ENCODE measurements at places on chromosomes 6 and 20. TPM values are rescaled to one million over a fixed set of nuclear protein-coding genes. Genes with fewer than 3 reads are reported as not detected.

GRCh38 chr20:34705008-34705396 lies 858 bp downstream of the TP53INP2 start:
- no peak for DNase-seq
- H3K27ac ChIP-seq, result peak overlapping the region; percentile 99
- peak overlapping the region; percentile 88 for H3K4me3 ChIP-seq
- peaks cover 32% of the 10 kb centered on the region for H3K4me1 ChIP-seq
- no peaks in the 10 kb centered on the region for H3K27me3 ChIP-seq

- H3K36me3 ChIP-seq, result no peaks in the 10 kb centered on the region
- H3K27me3 ChIP-seq, result no peaks in the 10 kb centered on the region
- H3K27ac ChIP-seq, result no peak overlapping the region
- peak; percentile 87 for DNase-seq
Observed at GRCh38 chr6:36851149-36851614, 11.9 kb upstream of the CPNE5 start.

- peaks cover 48% of the 10 kb centered on the region for H3K4me1 ChIP-seq
- peak overlapping the region; percentile 76 for H3K27ac ChIP-seq
- H3K36me3 ChIP-seq, result no peaks in the 10 kb centered on the region
- no peaks in the 10 kb centered on the region for H3K27me3 ChIP-seq
- DNase-seq, result peak; percentile 84
- H3K4me3 ChIP-seq, result no peak overlapping the region
Observed at GRCh38 chr20:59748619-59749191, 144.4 kb downstream of the PHACTR3 start.

DNA sequence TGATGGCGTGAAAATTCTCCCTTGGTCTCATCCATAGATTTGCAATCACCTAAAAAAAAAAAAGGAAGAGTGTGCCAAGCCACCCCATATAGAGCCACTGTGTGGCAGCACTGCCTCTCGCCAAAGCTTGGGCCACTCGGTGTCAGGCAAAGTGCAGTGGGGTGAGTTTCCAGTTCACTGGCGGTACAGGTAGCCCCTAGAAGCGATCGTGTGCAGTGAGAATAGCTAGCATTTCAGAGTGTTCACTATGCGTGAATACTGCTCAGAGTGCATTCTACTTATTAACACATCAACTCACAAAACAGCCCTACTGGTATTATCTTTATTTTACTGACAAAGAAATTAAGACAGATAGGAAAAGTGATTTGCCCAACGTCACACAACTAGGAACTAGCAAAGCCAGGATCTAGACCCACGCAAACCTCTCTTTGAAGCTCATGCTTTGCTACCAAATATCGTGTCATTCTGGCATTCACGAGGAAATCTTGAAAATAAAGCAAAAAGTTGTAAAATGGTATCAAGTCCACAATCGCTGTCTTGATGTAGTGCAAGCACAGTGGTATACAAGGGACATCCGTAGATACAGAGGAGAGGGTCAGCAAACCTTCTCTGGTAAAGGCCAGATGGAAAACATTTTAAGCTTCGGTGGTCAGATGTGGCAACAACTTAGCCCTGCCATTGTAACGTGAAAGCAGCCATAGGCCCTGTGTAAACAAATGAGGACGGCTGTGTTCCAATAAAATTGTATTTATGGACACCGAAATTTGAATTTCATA lies 10.4 kb upstream of the GCNT2 start:
- H3K4me1 ChIP-seq, result peaks cover 8% of the 10 kb centered on the region
- no peaks in the 10 kb centered on the region for H3K36me3 ChIP-seq
- peak overlapping the region; percentile 5 for H3K4me3 ChIP-seq
- no peaks in the 10 kb centered on the region for H3K27me3 ChIP-seq
- peak; percentile 84 for DNase-seq

DNA sequence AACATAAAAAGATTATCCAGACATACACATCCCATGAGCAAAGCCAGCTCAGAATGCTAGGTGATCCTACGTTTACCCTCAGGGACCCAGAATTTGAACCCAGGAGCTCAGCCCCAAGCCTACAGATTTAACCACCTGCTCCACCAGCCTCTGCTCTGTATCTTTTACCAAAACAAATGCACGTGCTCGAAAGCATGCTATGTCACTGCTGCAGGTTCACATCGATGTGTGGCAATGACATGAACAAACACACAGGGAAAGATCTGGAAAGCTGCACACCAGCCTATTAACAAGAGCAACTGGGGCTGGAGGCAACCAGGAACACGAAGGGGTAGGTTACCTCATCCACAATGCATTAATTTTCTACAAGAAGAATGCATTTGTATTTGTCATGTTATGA lies 32.1 kb downstream of the PREX1 start:
- H3K4me3 ChIP-seq, result no peak overlapping the region
- peaks cover 4% of the 10 kb centered on the region for H3K4me1 ChIP-seq
- H3K27ac ChIP-seq, result no peak overlapping the region
- no peak for DNase-seq

DNA sequence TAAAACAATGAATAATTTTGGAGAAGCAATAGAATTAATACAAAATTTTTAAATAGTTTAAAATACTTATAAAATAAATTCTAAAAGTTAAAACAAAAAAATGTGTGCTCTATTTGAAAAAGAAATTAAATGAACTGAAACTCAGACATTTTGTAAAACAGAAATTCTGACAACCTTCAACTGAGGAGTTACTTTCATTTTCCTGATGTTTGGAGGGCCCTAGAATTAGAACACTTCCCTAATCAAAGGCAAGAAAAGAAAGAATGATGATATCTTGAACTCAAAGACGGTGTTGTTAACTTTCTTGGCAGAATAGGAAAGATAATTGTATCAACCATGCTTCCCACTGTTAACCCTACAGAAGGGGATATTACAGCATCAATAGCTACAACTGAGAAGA lies 27.9 kb downstream of the SNX14 start:
- no peaks in the 10 kb centered on the region for H3K36me3 ChIP-seq
- H3K27ac ChIP-seq, result no peak overlapping the region
- H3K4me1 ChIP-seq, result no peaks in the 10 kb centered on the region
- no peak for DNase-seq

GRCh38 chr6:30883685-30884520 lies at the start of gene DDR1:
Gene DDR1, plus strand, starts transcription at chr6:30884519. Its CDS starts 4,211 bp downstream, at chr6:30888730.
- H3K36me3 ChIP-seq, result peaks cover under 1% of the 10 kb centered on the region
- no peaks in the 10 kb centered on the region for H3K4me1 ChIP-seq
- peak within 1 kb of the TSS; percentile 94 for H3K27ac ChIP-seq
- no peaks in the 10 kb centered on the region for H3K27me3 ChIP-seq
- DNase-seq, result peak; percentile 91

The CDH22 gene
- 0.41 TPM for total RNA-seq

The CALHM5 gene
- 1.6 TPM for total RNA-seq

The MAP7 gene
- total RNA-seq, result 1.2 TPM

All from sigmoid colon (tissue), 7 donors.